Activated CD8-positive, alpha-beta memory T cell treated with anti-CD3 and anti-CD28 coated beads for 48 hours (primary cell): ENCODE measurements at places on chromosomes 2 and 18.

DNA sequence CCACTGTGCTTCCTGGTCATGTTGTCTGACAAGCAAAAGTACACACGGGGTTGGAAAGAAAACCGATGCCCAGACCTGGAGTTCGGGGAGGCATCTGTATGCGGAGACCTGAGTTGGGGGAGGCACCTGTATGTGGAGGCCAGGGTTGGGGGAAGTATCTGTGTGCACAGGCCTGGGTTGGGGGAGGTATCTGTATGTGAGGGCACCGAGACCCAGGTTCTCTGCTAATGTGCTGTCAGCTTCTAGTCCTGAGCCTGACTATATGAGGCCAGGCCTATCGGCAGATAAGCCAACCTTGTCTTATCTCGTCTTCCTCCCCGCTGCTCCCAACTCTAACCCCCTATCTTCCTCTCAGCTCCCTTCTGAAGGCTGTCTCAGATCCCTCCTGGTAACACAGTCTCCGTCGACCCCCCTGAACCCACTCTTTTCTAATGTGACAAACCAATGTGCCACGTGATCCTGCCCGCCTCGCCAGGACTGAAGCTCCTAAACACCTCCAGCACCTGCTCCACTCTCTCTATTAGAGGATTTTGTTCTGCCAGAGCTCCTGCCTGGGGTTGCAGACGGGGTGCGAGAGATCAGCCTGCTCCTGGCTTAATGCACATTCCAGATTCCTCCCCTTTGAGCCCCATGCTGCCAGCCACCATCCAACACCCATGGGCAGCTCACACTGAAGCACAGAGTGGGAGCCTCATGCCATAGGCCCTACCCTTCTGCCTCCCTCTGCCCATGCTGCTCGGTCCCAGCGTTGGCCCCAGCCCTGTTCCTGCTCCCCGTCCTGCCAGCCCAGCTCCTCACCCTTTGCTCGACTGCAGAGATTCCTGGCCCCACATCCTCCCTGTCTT, 188.4 kb downstream of the SH3BP4 start:
- no peak for DNase-seq

GRCh38 chr18:34598120-34598635, 111.9 kb upstream of the DTNA start:
- no peak for DNase-seq

- no peak for DNase-seq
Measured at GRCh38 chr2:30686669-30687068, 120.6 kb downstream of the CAPN13 start.

GRCh38 chr2:139354518-139354917, 574.3 kb upstream of the NXPH2 start:
- no peak for DNase-seq

GRCh38 chr18:79309614-79310358, 85.9 kb upstream of the NFATC1 start:
- no peak for DNase-seq

- no peak for DNase-seq
Measured at GRCh38 chr2:168666339-168666738, 136.1 kb upstream of the NOSTRIN start.

DNA sequence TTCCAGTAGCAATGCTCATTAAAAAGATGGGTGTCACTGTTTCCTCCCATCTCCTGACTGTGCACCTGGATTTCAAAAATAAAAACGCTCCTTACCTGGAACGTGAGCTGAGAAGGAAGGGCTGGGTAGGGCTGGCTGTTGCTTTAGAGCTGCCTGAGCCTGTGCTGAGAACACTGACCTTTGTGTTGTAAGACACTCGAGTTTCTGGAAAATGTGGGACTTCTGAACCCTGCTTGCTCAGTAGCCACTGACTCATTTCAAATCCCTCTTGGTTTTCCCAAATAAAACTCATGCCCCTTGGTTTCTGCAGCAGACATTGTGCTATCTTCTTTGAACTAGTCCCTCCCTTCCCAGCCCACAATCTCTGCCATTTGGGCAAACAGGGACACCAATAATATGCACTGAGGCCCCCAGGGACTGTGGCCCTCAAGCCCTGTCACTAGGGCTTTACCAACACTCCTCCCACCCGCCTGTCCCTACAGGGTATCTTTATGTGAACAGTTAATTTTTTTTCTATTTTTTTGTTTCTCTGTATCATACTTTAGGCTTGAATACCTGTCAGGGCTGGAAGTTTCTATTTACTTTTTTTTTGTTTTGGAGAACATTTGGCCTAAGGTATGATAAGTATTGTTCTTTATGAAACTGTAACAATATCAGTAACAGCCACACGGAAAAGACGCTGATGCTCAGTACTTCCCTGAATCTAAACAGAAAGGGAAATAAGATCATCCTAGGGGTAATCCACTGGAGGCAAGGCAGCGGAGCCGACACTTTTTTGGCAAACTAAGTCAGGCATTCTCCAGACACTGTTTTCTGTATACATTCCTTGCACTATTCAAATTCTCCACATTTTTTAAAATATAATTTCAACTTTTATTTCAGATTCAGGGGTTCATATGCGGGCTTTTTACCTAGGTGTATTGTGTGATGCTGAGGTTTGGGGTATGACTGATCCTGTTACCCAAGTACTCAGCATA, 280.2 kb downstream of the STK39 start:
- no peak for DNase-seq

GRCh38 chr18:76274468-76275289, 220.4 kb downstream of the ZNF516 start:
- no peak for DNase-seq

GRCh38 chr18:2508155-2508554, 63.1 kb downstream of the METTL4 start:
- no peak for DNase-seq

- DNase-seq = no peak
Measured at GRCh38 chr18:48847807-48848486, 102.8 kb downstream of the SMAD7 start.
